ENCODE measurements at places on chromosomes 4 and X. TPM values are rescaled to one million over a fixed set of nuclear protein-coding genes. Genes with fewer than 3 reads are reported as not detected.

The HSFX2 gene
- total RNA-seq: not detected

The S100G gene
- not detected for total RNA-seq

The DDX3X gene
- 312 TPM for total RNA-seq

The PABPC1L2A gene
- total RNA-seq: not detected

The SLC16A2 gene
- 0.08 TPM for total RNA-seq

The PLXNA3 gene
- total RNA-seq: 45.4 TPM

The BBS12 gene
- 6.2 TPM for total RNA-seq

The IGSF1 gene
- not detected for total RNA-seq

The ABCD1 gene
- total RNA-seq: 8.4 TPM

The PRRG3 gene
- total RNA-seq: not detected

DNA sequence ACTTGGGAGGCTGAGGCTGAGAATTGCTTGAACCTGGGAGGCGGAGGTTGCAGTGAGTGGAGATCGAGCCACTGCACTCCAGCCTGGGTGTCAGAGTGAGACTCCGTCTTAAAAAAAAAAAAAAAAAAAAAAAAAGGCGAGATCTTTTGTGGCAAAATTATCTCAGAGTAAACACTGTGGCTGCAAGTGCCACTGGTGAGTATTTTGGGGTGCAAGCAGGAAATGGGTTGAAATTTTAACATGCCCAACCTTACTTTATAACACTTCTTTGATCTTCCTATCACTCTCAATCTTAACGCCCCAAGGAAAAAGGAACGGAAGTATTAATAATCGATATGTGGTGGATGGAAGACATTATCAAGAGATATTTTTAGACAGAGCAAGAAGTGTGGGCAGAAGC lies 32.1 kb downstream of the SLC34A2 start:
- no peaks in the 10 kb centered on the region for H3K4me1 ChIP-seq
- H3K27me3 ChIP-seq: no peaks in the 10 kb centered on the region
- H3K27ac ChIP-seq: no peak overlapping the region
- H3K36me3 ChIP-seq: no peaks in the 10 kb centered on the region

DNA sequence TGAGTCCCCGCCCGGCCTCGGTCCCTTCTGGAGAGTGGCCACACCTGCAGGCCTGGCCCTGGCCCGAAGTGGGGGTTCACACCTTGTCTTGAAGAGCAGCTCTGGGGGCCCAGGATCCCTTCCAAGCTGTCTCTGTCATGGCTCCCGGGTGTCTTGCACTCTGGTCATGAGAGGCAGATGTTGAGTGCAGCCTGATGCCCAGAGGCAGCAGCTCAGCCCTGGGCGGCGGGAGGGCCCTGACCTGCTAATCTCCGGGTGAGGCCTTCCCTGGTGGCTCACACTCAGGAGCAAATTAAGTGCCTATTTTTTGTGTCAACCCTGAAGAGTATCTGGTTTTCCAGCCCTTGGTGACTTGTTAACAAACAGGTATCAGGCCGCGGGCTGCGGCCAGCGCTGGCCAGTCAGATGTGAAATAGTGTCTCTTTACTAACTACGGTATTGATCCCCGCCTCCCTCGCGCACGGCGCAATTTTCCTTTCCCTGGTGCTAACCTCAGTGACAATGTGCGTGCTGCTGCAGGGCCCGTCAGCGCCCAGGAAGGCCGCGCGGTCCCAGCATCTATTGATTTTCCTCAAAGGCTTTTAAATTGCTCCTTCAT lies 24.2 kb downstream of the NKX1-1 start:
- no peaks in the 10 kb centered on the region for H3K4me1 ChIP-seq
- no peak overlapping the region for H3K4me3 ChIP-seq
- H3K27me3 ChIP-seq: no peaks in the 10 kb centered on the region
- DNase-seq: no peak
- H3K27ac ChIP-seq: no peak overlapping the region

DNA sequence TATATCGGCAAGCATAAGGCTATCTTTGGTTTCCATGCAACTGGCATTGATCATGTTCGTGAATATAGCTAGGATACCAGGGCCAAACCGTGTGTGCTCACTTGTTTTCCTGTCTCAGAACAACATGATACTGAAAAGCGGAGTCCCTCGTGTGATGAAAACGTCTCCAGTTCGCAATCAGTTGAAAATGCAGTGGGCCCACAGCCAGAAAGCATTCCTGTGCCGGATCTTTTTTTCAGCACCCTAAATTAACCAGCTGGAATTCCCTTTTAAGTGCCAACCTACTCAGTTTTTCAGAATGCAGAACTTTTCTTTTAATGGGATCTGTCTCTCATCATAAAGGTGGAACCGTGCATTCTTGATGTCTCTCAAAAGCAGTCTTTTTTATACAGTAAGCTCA lies 130.8 kb upstream of the FRG1 start:
- H3K4me3 ChIP-seq: no peak overlapping the region
- no peak overlapping the region for H3K27ac ChIP-seq
- DNase-seq: no peak
- H3K36me3 ChIP-seq: peaks cover 1% of the 10 kb centered on the region
- no peaks in the 10 kb centered on the region for H3K4me1 ChIP-seq
- H3K27me3 ChIP-seq: peaks cover 18% of the 10 kb centered on the region

GRCh38 chr4:80386281-80386886 lies 50.9 kb downstream of the CFAP299 start:
- H3K27ac ChIP-seq: no peak overlapping the region
- H3K27me3 ChIP-seq: peaks cover 2% of the 10 kb centered on the region
- no peak overlapping the region for H3K4me3 ChIP-seq
- H3K36me3 ChIP-seq: no peaks in the 10 kb centered on the region
- DNase-seq: no peak
- H3K4me1 ChIP-seq: no peaks in the 10 kb centered on the region

- H3K36me3 ChIP-seq: no peaks in the 10 kb centered on the region
- no peak for DNase-seq
- no peaks in the 10 kb centered on the region for H3K4me1 ChIP-seq
- no peak overlapping the region for H3K4me3 ChIP-seq
- peaks cover 11% of the 10 kb centered on the region for H3K27me3 ChIP-seq
Observed at GRCh38 chr4:113382704-113383103, 333.3 kb downstream of the ANK2 start.

DNA sequence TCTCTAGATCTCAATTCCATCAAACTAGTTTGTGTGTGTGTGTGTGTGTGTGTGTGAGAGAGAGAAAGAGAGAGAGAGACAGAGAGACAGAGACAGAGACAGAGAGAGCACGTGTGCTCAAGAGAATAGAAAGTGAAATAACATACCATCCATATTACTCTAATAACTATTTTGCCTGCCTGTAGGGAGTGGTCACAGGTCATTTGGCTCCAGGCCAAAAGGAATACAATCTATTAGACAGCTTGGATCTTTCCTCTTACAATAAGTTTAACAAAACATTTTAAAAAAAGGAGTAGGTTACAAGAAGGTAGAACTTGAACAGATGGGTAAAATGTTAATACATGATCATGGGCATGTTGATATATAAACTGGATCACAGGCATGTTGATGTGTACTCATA lies 76.2 kb downstream of the COL4A6 start:
- no peak overlapping the region for H3K4me3 ChIP-seq
- DNase-seq: no peak
- H3K36me3 ChIP-seq: no peaks in the 10 kb centered on the region
- H3K4me1 ChIP-seq: no peaks in the 10 kb centered on the region

- peaks cover 8% of the 10 kb centered on the region for H3K36me3 ChIP-seq
- no peak overlapping the region for H3K4me3 ChIP-seq
- H3K27ac ChIP-seq: no peak overlapping the region
- no peaks in the 10 kb centered on the region for H3K27me3 ChIP-seq
Observed at GRCh38 chrX:150767475-150768131, 74.4 kb downstream of the MTMR1 start.

DNA sequence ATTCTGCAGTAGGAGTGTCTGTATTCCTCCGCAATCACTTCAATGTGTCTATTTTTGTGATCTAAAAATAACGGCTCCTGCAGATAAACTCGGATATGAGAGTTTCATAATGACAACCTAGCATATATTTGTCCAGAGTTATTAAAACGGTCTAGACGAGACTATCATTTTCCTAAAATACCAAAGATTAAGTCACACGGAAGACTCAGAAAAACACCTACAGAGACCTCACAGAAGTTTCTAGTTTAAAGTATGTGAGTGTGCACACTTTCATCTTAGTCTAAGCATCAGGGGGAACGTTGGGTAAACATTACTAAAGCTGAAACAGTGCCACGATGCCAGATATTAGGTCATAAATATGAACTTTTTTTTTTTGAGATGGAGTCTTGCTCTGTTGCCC lies 156.9 kb downstream of the AFAP1 start:
- peaks cover 55% of the 10 kb centered on the region for H3K4me1 ChIP-seq
- DNase-seq: no peak
- H3K27me3 ChIP-seq: no peaks in the 10 kb centered on the region
- H3K4me3 ChIP-seq: no peak overlapping the region
- H3K36me3 ChIP-seq: peaks cover 16% of the 10 kb centered on the region

DNA sequence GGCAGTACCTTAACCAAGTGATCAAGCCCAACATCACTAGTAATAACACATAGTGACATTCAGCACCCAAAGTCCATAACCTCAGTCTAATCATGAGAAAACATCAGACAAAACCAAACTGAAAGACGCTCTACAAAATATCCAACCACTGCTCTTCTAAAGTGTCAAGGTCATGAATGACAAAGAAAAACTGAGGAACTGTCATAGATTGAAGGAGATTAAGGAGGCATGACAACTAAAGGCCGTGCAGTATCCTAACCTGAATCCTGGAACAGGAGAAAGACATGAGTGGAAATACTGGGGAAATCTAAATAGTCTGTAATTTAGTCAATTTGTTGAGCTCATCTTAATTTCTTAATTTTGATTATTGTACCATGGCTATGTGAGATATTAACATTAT lies 38.2 kb upstream of the EXOC1L start:
- no peak for DNase-seq
- no peak overlapping the region for H3K4me3 ChIP-seq
- H3K27me3 ChIP-seq: peaks cover 4% of the 10 kb centered on the region
- no peaks in the 10 kb centered on the region for H3K36me3 ChIP-seq

DNA sequence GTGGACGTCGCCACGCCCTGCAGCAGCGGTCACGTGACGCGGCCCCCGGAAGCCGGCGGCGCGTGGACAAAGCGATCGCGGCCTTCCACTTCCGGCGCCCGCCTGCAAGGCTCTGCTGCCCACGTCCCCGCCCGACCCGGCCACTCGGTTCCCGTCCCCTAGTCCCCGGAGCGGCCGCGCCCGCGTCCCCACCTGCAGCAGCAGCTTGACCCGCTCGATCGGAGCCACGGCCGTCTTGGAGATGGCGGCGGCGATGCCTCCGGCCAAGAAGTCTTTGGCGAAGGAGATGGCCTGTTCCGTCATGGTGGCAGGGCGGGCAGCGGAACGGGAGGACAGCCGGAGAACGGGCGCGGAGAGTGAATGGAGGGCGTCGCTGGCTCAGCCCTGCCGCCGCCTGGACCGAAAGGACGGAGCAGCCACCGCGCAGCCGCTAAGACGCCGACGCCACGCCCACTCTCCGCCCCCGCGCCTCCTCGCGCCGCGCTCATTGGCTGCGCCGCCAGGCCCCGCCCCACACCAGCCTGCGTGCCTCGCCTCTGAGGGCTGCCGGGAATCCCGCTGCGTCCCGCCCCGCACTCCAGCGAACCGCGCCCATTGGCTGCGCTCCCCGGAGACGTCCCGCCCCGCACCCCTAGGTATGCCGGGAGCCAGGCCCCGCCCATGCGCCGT lies at the start of gene SLC25A6:
TSS of gene SLC25A6 (minus strand) at position 407 of the 669 bp plus-strand sequence. CDS start at position 303, 104 bp downstream.
- H3K27ac ChIP-seq: peak within 1 kb of the TSS; percentile 95
- H3K4me1 ChIP-seq: peaks cover 45% of the 10 kb centered on the region
- no peaks in the 10 kb centered on the region for H3K27me3 ChIP-seq
- peak within 1 kb of the TSS; percentile 93 for H3K4me3 ChIP-seq

DNA sequence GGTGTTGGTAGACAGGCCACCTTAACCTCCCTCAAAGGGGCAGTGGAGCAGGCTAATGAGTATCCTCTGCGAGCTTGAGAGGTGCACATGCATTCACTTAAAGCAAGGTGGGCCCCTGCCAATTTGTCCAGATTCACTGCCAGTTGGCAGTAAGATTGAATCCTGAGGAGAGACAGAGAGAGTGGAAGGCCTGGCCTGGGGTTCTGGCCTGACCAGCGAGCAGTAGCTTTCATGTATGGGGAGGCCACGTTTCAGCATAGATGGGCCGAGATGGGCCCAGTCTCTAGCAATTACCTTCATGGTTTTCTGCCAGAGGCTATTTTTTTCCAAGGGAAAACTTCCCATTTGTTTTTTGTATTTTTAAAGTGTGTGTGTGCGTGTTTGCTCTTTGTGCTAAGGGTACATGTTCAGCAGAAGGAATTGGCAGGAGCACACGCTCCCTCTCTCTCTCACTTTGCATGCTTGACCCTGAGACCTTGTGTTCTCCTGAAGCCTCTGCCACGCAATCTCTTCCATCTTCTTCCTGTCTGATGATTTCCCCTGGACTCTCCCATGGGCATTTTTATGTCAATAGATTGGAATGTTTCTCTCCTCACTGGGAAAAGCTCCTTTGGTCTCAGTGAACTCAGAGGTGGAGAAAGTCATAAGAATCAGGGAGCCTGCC lies 215.8 kb upstream of the SFRP2 start:
- H3K4me3 ChIP-seq: no peak overlapping the region
- H3K27me3 ChIP-seq: no peaks in the 10 kb centered on the region
- DNase-seq: no peak
- no peaks in the 10 kb centered on the region for H3K36me3 ChIP-seq

- no peaks in the 10 kb centered on the region for H3K4me1 ChIP-seq
- no peak overlapping the region for H3K4me3 ChIP-seq
- no peak overlapping the region for H3K27ac ChIP-seq
- no peaks in the 10 kb centered on the region for H3K36me3 ChIP-seq
Observed at GRCh38 chr4:16413814-16414555, 187.7 kb upstream of the TAPT1 start.

DNA sequence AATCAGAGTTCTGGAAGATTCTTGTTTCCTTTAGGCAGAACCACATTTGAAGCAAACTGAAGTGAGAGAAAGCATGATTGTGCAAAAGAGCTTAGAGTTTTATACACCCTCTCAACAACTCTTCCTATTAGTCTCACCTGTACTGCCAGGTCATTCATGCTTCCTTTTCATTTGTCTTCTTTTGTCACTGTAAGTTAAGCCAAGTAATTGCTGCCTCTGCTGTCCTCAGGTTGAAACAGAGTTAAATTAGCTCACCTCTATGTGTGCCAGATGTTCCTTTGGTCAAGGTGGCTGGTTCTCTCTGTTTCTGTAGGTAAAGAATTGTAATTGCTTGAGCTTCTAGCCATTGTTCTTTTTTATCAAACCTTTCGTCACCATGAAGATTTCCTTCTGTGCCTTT lies 41.1 kb upstream of the HPGD start:
- no peak overlapping the region for H3K27ac ChIP-seq
- H3K27me3 ChIP-seq: no peaks in the 10 kb centered on the region
- no peak for DNase-seq
- H3K4me3 ChIP-seq: no peak overlapping the region
